Islet precursor cell (in vitro differentiated cells): ENCODE measurements at places on chromosomes 5 and 9.

- no peak for DNase-seq
Measured at GRCh38 chr5:107436201-107436600, 234.5 kb downstream of the EFNA5 start.

- DNase-seq, result no peak
Measured at GRCh38 chr9:130894546-130894945, 2.1 kb downstream of the QRFP start.

DNA sequence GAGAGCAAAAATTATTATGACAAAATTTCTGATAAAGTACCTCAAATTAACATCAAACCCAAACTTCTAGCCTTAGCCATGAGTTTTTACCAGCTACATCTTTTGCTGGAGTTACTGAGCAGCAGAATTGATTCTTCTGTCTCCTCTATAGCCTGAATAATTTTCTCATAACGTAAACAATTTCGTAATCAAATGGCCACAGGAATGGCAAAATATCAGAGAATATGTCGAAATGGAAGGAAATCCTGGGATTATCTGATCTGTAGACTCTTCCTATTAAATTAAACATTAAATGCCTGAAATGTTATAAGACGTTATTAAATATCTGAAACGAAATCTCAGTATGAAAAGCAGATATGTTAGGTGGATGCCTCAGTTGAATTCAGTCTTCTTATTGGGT lies 41.1 kb downstream of the LURAP1L start:
- no peak for DNase-seq

GRCh38 chr5:17065458-17065857 lies 129.4 kb upstream of the MYO10 start:
- no peak for DNase-seq

DNA sequence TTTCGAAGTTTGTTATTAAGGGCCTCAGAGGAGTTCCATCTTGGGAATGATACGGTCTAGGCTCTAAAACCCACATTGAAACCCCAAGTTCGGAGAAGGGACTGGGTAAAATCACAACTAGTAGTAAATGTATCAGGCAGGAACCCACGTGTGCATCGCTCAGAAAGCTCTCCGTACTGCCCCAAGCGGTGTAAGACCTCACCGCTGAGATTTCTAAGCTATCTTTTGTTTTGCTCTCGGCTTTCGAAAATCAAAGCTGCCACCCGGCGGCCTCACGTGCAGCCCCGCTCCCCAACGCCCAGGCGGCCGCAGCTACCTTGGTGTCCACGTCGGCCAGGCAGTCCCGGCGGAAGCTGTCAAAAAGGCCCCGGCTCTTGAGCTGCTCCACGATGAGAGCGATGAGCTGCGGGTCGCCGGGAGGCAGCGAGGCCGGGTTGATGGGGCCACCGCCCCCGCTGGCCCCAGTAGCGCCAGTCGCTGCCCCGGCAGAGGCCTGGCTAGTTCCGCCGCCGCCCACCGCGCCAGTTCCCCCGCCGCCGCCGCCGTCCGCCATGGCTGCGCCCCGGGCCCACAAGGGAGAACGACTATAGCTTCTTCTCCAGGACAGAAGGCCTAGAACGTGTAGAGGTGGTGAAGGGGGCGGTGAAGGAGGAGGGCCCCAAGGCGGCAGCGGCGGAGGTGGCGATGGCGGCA lies 420 bp downstream of the BOD1 start:
- peak; percentile 80 for DNase-seq

DNA sequence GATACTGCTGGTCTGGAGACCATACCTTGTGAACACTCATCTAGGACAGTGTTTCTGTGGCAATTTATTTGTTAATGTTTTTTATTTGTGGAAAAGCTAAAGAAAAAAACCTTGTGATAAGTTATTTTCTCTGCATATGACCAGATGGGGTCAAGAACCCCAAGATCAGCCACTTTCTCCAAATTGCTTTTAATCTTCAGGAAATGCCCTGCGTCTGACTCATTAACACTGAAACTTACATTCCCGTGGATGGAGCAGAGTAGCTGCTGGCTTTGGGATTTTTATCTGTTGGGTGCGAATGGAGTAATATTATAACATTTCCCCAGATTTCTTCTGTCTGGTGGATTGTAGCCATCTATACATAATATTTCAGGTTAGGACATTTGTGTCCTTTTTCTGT lies 444.5 kb downstream of the SH3GL2 start:
- no peak for DNase-seq

DNA sequence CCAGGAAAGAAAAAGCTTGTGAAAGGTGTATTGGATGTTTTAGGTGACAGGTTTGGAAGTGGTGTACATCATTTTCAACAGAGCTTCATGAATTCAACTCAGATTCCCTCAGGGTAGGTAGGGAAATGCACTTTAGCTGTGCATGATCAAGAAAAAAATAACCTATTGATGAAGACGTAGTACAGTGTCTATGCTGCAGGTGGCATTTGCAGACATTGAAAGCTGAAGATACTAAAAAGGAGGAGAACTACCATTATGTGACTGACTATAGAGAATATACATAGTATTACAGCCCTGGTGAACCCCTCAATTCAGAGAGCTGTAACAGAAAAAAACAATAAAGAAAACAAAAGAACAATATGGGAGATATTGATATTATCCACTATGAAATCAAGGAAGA lies 2344.7 kb upstream of the ACO1 start:
- DNase-seq, result no peak

GRCh38 chr5:69010476-69010875 lies 83.3 kb upstream of the SLC30A5 start:
- no peak for DNase-seq

- no peak for DNase-seq
Measured at GRCh38 chr5:119750887-119751733, 121.8 kb downstream of the FAM170A start.

GRCh38 chr5:80055491-80056170 lies 20.5 kb downstream of the THBS4 start:
- DNase-seq, result peak; percentile 75

GRCh38 chr9:18776836-18777820 lies 255.9 kb downstream of the SAXO1 start:
- no peak for DNase-seq

DNA sequence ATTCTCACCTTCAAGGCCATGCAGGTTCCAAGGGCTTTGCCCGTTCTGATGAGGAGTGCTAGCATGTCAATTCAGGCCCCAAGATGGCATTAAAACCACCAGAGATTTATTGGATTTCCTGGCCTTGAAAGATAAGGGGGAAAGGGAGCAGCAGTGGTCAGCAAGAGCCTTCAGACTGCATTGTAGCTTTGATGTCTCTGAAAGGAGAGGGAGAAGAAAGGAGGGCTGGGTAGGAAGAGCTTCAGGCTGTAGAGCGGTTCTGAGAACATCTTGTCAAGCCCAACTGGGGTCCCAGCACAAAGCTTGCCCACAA lies 41.8 kb upstream of the FGF1 start:
- DNase-seq, result no peak

DNA sequence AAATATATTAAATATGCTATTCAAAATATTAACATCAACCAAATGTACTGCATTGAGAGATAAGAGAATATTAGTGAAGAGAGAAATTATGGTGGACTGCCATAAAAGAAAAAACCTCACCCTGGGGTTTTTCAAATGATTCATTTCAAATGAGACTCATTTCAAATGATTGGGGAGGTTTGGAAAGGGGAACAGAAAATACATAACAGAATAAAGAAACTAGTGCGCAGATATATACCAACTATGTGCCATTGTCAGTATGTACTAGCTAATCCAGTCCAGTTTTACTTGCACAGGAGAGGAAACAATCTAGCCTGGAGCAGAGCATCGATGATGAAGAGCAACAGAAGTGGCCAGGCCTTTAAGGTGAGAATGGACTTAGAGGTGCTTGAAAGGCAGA lies 651.6 kb upstream of the RORB start:
- no peak for DNase-seq

DNA sequence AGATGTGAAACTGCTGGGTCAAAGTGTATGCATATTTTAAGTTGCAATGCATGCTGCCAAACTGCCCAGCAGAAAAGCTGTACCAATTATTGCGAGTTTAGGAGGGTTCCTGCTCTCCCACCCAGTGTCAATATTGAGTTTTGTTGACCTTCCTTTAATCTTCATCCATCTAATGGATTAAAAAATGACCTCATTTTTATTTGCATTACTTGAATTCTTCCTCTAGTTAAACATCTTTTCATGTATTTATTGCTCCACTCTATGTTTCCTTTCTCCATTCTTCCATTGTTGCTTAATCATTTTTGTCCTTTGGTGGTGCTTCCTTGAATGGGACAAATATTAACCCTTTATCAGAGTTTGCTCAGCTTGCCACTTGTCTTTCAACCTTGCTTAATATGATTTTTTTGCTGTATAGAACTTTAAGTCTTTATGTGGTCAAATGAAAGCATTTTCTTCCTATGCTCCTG lies 32.4 kb downstream of the TLE1 start:
- DNase-seq, result no peak

GRCh38 chr9:114029311-114030170 lies 48.6 kb downstream of the AMBP start:
- DNase-seq, result peak; percentile 41

DNA sequence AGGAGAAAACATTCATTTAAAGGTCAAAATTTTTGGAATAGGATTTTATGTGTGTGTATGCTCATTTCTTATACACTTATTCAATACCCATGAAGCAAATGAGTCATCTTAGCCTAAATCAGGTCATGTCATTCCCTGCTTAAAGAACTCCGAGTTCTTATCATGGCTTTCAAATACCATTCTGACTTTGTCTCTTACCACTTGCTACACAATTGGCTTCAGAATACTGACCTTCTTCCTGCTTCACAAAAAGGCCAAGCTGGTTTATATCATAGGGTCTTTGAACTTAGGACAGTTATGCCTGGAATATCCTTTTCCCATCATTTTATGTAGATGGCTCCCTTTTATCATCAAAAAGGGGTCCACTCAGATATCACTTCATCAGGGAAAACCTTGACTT lies 652.2 kb upstream of the WWC1 start:
- no peak for DNase-seq

- no peak for DNase-seq
Measured at GRCh38 chr5:131221888-131222287, 42.0 kb upstream of the CDC42SE2 start.
